Activated CD8-positive, alpha-beta memory T cell treated with anti-CD3 and anti-CD28 coated beads for 1 hour (primary cell): ENCODE measurements at places on chromosomes 4 and X.

- DNase-seq = no peak
Measured at GRCh38 chr4:156889616-156890594, 81.7 kb downstream of the PDGFC start.

- DNase-seq = peak; percentile 30
Measured at GRCh38 chr4:18020671-18021469, 685 bp downstream of the LCORL start.

- no peak for DNase-seq
Measured at GRCh38 chr4:10050721-10051120, 29.4 kb upstream of the SLC2A9 start.

GRCh38 chrX:39174241-39174771 is 373.0 kb downstream of the MID1IP1 start:
- DNase-seq = no peak

DNA sequence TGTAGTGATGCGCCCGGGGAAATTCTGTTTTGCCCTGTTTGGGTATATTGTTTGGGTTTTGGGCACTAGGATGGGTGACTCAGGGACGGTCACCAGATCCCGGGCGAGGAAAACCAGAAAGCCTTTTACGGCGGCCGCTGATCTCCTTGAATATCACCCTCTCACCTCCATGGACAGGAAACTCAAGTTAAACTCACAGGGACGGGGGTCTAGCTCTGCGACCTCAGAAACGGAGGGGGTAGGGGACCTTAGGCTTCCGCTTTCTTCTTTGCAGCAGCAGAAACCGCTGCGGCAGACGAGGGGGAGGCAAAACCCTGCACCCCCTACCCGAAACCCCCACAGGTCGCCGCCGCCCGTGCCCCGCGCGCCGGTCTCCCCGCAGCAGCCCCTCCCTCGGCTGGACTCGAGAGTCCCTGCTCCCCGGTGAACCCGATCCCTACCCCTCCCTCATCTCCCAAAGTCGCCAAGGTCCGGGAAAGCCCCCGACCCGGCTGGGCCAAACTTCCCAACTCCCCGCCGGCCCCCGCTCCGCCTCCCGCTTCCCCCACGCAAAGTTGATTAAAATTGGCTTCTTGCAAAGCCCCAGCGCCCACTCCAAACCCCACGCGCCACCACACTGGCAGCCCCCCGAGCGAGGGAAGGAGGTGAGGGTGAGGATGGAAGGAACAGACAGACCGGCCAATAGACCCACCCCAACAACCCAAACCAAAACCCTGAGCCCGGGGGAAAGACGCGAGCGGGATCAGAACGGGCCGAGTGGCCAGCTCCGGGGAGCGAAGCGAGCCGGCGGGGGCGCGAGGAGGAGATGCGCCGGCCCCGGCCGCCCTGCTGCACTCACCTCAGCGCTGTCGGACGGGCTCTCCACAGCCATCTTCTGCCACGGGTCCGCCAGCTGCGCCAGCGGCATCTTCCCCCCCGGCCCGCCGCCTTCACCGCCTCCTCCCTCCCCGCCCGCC is 705 bp downstream of the RPS6KA3 start:
- no peak for DNase-seq

- DNase-seq = no peak
Measured at GRCh38 chr4:99002279-99002678, 6.8 kb downstream of the METAP1 start.

GRCh38 chr4:120709991-120710390 is 212.5 kb downstream of the PRDM5 start:
- DNase-seq = no peak

GRCh38 chr4:3416821-3417221 is 24.9 kb upstream of the HGFAC start:
- DNase-seq = no peak
